ENCODE measurements at places on chromosomes 3 and 15. TPM values are rescaled to one million over a fixed set of nuclear protein-coding genes. Genes with fewer than 3 reads are reported as not detected.
A peak's percentile ranks its signal among the peaks of the same experiment; 100 is the strongest.

DNA sequence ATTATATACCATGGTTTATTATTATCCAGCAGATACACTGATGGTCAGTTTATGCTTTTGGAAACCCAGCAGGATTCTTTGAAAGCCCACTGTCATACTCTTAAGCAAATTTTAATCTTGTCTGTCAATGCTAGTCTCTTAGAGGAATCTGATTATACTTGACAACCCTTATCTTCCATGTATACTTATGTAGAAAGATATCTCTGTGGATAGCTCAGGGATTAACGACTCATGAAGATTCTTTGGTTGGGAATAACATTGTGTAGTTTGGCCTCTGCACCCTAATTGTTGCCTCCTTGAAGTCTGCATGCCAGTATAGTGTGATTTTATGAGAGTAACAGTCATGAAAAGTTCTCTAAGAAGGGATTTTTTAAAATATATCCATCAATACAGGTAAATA, 33.0 kb downstream of the FILIP1L start:
- no peak for DNase-seq

The FSIP1 gene
- total RNA-seq: 0.69 TPM

DNA sequence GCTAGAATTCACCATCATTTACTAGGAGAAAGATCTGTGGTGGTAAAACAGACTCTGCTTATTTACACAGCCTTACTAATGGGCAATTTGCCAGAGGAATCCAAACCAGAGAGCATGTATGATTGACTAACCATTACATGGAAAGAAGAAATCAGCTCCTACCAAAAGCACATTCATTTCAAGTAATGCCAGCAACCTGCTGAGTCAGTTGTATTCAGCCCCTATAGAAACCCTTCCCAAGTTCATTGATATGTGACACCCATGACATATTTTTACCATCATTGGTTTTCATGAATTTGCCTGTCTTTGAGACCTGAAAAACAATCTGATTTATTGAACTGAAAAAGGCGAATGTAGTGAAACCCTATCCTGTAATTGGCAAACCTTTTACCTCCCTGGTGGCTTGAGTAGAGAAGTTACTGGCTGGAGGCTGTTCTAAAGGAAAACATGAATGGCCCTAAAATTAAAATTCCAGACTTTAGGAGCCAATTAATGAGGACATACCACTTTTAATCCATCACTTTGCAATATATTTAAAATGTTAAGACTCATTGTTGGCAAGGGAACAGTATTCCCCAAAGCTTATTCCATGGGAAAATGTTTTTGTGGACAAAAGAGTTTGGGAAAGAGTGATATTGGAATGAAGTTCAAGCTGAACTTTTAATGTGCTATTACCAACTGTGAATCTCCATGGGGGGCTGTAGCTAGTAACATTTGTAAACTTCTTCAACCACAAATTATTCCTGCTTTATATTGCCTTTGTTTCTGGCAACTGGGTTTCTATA, 542.9 kb downstream of the FHIT start:
- peak; percentile 86 for DNase-seq

The HGD gene
- 91.5 TPM for total RNA-seq
